ENCODE measurements at places on chromosomes 11 and 22.
A peak's percentile ranks its signal among the peaks of the same experiment; 100 is the strongest.

- no peak for DNase-seq
Measured at GRCh38 chr22:39290724-39291161, 28.7 kb downstream of the RPL3 start.

DNA sequence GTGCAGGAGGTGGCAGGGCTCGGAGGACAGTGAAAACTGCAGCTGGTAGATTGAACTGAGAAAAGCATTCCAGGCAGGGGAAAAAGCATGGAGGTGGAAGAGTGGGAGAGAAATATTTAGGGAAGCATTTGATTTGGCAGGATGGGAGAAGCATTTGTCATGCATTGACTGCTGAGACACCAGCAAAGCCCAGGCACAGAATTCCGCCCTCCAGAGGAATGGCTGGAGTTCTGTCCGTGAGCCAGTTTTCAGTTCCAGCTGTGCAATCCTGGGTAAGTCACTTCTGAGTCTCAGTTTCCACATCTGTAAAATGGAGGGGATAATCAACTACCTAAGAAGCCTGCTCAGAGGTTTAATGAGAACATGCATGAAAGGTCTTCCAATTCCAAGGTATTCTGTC lies 4.3 kb upstream of the TSKU start:
- DNase-seq, result no peak

DNA sequence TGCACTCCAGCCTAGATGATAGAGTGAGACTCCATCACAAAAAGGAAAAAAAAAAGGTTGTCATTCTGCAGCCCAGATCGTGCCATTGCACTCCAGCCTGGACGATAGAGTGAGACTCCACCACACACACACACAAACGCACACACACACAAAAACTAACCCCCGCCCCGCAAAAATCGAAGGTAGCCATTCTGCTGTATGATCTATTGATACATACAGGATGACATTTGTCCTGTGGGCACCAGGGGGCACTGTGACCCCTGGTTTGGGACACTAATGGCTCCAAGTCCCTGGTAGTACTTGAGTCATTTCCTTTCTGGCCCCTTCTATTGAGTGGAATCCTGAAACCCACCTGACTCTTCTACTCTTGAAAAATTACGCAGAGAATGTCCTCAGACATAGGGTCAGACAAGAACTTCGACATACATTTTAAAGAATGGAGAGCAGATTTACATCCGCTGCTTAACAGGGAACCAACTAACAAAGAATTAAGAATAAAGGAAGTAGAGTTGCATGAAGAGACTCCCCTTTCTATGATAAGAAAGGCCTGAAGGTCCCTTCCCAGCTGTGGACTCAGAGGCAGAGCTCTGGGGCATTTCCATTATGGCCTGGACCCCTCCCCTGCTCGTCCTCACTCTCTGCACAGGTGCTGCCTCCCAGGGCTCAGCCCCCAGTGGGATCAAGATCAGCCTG lies 35.0 kb upstream of the PRAME start:
- peak; percentile 62 for DNase-seq

DNA sequence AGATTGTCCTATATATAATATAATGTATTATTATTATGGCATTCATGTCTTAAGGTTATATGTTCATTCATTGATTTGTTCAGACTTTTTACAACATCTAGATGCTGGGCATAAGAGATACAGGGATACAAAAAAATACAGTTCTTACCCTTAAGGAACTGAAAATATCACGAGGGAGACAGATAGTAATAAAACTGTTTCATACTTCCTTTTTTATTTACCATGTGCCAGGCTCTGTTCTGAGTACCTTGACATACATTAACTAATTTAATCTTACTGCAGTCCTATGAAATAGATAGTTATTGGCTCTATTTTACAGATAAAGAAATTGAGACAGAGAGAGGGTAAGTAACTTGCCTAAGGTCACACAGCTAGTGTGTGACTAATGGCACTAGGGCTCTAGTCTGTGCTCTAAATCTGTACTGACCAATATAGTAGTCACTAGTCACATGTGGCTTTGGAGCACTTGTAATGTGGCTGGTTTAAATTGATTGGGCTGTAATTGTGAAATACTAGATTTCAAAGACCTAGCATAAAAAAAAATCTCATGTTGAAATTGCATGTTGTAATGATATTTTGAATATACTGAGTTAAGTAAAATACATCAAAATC lies 21.3 kb downstream of the TRIM44 start:
- DNase-seq, result no peak

GRCh38 chr11:117130879-117131278 lies 13.2 kb upstream of the PAFAH1B2 start:
- no peak for DNase-seq
